ENCODE measurements at places on chromosomes 11 and 22.

- DNase-seq, result no peak
Measured at GRCh38 chr11:114016986-114017385, 42.1 kb downstream of the HTR3A start.

DNA sequence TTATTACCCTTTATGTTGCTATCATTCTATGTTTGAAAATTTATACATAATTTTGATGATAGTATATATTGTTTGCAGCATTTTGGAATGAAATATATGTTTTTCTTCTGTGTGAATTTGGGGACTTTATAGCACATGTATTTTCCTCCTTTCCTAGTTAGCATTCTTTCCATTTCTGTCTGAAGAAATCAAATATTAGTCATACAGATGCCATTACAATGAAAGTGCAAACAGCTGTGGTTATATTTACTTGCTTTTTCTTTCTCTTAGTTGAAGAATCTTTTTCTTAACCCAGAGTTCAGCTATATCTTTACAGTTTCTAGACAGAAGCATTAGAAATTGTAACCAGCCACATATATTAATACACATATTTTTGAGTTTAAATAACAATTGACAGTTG is 753.1 kb upstream of the ARHGAP42 start:
- no peak for DNase-seq

DNA sequence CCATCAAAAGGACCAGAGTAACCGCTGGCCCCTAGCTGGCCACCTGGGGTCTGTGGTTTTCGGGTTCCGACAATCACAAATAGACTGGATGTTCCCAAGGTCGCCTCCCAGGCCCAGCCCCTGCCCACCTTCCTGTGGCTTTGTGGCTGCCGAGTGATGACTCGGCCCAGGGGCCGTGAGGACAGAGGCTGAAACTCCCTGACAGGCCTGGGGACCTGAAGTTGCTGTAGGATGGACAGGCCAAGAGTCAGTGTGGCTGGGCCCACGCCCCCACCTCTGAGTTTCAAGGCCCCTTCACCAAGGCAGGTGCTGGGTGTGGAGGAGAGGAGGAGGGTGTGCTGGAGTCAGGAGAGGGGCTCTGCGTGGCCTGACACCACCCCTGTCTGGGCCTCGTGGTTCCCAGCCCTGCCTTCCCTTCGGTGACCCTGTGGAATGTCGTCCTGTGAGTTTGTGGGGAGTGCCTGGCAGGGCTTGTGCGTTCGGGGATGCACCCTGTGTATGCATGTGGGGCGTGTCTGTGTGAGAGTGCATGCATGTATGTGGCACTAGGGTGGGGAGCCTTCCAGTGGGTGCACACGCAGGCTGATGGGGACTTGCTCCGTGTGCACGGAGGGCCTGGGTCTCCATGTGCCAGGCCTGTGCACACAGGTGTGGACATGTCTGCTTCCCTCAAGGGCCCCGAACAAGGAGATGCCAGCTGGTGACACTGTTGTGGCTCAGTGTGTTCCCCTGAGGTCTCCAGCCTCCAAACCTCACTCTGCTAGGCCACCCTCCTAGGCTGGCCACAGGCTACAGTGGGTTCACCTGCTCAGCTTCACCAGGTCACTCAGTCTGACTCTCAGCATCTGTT is 8.4 kb upstream of the MGAT3 start:
- DNase-seq, result no peak

GRCh38 chr11:96538104-96538503 is 148.3 kb downstream of the JRKL start:
- DNase-seq, result no peak

DNA sequence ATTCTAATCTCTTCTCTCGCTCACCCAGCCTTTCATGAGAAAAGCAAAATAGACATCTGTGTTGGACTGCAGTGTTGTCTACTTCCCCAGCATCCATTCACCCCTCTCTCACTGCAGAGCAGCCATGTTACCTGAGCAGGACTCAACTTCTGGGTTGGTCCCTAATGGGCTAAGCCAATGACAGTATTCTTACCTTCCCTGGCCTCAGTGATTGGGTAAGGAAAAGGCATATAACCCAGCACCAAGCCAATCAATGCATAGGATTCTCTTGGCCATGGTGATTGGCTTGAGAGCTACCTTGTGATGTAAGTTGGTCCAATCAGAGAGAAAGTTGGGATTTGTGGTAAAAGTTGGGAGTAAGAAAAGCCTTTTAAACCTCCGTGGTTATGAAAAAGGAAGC is 99.8 kb upstream of the NECTIN1 start:
- no peak for DNase-seq

DNA sequence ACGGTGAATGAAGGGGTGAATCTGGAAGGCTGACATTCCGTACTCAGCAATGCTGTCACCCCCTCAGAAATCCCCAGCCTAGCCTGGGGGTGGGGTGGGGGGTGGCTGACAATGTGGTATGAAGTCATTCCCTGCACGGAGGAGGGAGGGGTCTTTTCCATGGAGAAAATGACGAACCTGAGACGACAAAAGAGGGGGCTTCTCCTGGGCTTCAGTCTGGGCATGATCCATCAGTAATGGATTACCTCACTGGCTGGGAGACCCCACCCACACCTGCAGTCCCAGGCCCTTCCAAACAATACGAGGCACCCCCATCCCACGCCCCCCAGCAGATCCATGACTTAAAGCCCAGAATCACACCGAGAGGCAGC is 1.0 kb downstream of the KIAA0930 start:
- no peak for DNase-seq
